Activated gamma-delta T cell treated with anti-CD3 and anti-CD28 coated beads, Interleukin-2, amount 50 U/mL, for 16 hours (primary cell): ENCODE measurements at places on chromosomes 12 and 14.

DNA sequence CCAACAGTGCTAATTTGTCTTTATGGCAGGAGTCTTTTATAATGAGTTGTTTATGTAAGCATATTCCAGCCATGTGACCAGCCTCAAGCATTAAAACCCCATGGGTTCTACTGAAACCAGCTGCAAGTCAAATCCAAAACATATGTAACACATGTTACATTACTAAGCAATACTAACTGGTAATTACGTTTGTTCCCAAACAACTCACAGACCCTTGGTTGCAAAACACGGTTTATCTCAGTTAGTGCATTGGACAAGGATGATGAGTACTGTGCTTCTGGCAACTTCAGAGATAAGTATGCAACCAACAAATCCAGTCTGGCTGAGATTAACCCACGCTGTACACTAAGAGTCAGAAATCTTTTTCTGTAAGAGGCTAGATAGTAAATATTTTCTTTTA, 110.1 kb upstream of the FAR2 start:
- DNase-seq, result no peak

GRCh38 chr14:64266239-64266638, 27.9 kb downstream of the ESR2 start:
- DNase-seq, result no peak

DNA sequence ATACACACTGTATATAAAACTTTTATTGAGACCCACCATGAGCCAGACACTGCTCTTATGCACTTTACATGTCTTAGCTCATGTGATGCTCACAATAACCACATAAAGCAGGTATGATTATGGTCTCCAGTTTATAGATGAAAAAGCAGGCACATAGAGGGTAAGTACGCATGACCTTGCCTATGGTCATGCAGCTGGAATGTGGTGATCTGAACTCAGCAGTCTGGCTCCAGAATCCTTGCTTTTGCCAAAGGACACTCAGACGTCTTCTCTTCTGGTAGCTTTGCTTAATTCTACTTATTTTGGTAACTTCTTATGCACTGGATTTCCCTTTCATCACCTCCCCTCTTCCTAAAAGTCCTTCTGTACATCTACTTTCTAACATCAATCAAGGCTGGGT, 103.3 kb upstream of the CRY1 start:
- no peak for DNase-seq

- no peak for DNase-seq
Observed at GRCh38 chr12:95738024-95738611, 52.4 kb downstream of the NTN4 start.

GRCh38 chr12:119179335-119180021, 747 bp downstream of the HSPB8 start:
- DNase-seq, result no peak

GRCh38 chr12:8644345-8645248, 18.0 kb downstream of the MFAP5 start:
- DNase-seq, result peak; percentile 21

GRCh38 chr12:22682663-22683062, 57.7 kb downstream of the ETNK1 start:
- no peak for DNase-seq

DNA sequence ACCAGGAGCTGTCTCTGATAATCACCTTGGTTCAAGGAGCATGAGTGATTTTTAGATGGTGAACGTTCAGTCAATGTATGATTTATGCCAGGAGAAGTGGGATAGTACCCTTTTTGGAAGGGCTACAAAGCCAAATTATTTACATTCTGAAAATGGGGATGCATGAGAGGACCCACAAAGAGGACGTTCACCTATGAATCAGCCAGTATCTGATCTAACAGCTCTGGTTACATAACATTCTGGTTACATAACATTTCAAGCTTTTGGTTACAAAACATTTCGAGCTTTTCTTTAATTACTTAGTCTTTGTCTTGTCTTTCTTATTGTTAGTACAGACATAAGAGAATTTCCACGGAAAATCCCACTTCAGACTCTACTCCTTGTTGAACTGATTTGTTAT, 68.8 kb downstream of the SLCO1A2 start:
- DNase-seq, result no peak

DNA sequence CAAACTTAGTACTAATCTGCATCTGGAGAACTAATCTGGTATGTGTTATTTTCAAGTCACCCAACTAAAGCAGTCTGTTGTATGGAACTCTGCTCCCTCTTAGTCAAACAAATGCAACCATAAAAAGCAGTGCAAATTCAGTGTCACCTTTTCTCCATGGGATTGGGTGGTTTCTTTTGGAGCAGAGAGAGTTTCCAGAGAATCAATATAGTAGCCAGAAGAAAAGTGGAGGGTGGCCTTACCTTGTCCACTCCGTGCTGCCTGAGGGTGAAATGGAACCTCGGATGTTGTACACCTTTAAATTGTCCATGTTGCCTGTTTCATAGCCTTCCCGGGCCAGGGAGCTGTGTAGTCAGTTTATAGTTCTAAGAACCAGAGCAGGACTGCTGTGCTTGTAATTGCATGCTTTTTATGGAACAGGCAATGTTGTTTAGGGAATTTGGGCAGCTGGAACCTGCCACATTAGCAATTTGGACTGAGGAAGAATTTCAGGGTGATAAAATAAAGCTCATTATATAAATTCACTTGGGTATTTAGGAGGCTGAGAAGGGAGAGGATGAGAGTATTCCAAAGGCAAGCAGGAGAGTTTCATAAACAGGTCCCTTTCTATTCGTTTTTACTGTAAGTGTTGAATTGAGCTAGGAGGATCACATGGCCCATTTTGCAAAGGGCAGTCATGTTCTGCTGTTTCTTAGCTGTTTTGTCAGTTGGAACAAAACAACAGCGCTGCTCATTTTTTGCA, 60.5 kb downstream of the CRADD start:
- no peak for DNase-seq
